ENCODE measurements at places on chromosomes 1 and 21.

DNA sequence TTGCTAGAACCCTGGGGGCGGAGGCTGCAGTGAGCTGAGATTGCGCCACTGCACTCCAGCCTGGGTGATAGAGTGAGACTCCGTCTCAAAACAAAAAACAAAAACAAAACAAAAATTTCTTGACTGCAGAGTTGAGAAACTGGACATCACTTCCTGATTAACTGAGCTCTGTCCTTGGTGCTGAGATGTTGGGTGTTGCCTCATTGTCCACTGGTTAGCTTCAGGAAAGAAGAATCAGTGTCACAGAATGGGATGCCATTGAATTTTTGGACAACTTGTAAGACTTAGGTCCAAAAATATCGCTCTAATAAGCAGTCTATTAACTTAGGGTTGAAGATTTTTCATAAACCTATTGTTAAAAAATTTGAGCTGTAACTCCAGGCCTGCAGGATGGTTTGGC is 23.8 kb upstream of the KCNA10 start:
- no peak for DNase-seq

DNA sequence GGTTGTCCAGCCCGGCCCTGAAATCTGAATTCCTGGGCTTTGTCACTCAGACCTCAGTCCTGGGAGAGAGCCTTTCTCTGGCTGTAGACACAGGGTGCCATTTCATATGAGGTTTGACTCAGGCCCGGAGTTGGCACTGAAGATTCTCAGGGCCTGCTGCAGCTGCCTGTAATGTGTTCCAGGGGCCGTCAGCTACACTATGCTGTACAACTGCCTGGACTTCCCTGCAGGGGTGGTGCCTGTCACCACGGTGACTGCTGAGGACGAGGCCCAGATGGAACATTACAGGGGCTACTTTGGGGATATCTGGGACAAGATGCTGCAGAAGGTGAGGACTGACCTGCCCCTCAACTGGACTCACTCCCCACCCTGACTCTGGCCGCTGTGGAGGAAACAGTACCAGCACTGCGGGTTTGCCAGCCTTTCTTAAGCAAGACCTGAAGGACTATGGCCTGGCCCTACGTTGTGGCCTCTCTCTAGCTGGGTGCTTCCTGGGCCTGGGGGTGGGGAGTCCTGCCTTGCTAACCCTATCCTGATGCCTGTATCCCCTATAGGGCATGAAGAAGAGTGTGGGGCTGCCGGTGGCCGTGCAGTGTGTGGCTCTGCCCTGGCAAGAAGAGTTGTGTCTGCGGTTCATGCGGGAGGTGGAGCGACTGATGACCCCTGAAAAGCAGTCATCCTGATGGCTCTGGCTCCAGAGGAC is 18.9 kb downstream of the FAAH start:
- DNase-seq = no peak

DNA sequence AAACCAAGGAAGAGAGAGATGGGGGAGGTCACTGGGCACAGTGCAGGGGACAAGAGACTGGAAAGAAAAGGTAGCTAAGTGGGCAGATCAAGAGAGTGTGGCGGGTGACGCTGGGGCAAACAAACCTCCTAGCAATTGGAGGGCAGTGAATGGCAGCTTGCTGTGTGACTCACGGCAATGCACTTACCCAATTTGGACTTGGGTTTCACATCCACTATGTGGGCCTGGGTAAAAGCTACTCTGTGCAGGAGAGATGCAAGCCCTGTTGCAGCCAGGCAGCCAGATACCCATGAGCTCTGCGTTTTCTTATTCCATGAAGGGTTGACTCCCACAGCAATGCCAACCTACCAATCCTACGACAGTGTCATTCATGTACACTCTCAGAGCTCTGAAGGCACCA is 9.5 kb downstream of the PLXNA2 start:
- no peak for DNase-seq

DNA sequence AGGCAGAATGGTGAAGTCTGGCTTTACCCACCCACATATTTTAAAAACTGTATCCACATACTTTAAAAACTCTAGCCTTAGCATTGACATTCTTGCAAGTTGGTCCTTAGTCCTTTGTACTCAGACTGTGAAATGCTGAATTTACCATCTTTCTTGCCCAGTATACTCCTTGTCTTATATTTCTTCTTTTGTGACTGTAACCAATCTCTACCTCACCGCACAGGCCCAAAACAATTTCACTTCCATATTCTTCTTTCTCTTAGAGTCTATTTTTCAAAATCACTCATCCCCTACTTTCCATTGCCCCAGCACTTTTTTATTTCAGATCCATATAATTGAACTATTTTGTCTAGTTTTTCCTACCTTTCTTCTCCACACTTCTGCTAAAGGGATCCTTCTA is 892.4 kb upstream of the B3GALT2 start:
- DNase-seq = no peak

DNA sequence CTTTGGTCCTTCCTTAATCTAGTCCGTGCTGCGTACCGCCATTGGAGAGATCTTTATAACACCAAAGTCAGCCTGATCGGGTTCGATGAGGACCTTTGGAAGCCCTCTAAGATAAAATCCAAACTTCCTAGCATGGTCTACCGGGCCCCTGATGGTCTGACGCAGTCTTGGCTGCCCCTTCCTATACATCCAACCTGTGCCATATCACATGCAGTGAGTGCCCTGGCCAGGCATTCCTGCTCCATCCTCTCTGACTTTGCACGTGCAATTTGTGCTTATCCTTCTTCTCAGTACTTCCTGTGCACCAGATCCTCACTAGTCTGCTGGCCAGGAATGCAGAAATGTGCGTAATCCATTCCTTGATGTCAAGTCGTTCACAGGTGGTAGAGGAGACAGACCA is 45.6 kb downstream of the CFAP57 start:
- no peak for DNase-seq

DNA sequence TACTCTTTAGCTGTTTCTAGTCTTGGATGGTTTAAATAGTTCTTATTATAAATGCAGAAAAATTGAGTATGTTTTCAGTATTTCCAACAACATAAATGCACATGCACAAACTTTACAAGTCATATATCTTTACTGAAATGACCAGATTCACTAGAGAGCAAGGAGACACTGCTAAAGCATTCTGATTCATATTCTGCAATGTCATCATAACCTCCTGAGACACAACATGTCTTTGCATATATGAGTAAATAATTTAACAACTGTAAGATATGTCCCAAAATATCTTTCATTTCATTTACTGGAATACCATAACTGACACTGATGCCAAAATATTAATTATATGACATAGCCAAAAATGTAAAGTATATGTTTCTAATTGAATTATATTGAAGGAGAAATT is 16.8 kb upstream of the SAMSN1 start:
- DNase-seq = no peak

DNA sequence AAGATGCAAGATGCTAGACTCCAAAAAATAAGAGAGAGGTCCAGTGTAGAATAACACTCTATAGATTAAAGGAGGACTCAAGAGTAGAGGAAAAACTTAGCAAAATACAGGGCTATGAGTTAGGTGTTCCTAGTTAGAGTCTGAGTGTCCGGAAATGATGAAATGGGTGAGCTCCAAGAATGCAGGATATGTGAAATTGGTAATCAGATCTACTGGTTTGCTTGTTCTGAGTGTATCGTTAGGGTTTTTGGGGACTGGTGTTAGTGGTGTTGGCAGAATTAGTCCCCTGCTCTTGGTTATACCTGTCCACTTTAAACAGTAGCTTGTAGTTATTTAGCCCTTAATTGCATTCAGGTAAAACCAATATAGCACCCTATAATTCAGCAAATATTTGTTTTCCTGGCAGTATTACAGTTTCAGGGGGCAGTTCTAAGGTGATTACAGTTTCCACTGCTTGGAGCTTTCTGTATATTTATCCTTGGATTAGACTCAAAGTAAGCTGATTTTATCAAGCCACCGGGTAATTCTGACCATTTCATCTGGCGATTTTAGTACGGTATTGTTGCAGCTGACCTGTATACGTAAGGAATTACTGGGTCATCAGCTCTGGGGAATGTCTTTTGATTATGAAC is 332.7 kb downstream of the CHRM3 start:
- DNase-seq = no peak

DNA sequence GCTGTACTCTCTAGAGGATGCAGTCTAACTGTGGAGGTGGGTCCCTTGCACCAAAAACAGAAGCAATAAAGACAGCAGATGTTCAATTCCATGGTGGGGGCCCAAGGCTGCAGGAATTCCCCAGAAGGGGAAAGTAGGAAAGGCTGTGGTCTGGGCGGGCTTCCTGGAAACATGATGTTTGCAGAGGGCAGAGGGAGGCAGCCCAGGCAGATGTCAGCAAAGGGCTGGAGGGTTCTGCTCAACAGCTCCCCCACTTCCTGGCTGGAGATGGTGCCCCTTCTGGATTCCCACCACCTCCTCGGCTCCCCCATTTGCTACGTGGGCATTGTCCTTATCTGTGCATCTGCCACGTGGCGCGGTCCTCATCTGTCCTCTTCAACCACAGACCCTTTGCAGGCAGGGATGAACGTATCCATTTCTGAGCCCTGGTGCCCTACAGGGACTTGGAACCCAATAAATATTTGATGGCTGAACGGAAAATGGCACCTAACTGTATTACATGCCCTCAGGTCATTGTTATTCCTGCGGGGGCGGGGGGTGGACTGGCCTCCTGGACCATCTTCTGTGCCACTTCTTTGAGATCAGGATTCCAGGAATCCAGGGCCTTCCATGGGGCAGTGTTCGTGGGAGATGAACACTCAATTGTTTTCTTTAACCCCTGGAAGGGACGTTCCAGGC is 8.4 kb upstream of the GUCA2B start:
- no peak for DNase-seq

GRCh38 chr1:244874974-244875579 is 10.7 kb upstream of the HNRNPU start:
- DNase-seq = no peak

DNA sequence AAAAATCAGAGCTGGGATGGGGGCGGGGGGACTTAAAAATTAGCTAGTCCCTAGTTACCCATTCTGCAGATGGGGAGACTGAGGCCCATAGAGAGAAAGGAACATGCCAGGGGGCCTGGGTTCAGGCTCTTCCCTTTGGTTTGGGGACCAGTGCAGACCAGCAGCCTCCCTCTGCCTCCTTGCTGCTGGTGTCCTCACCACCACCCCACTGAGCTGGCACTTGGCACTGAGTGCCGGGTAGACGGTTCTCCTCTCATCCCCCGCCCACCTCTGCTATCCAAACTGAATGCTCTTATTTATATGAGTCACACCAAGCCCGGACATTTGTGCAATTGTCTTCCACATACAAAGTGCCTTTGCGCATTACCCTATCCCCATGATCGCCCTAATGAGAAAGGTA is 39.2 kb downstream of the CAMK2N1 start:
- DNase-seq = no peak

- no peak for DNase-seq
Observed at GRCh38 chr1:10068605-10069294, 36.0 kb downstream of the UBE4B start.

- DNase-seq = no peak
Observed at GRCh38 chr1:232486454-232487207, 143.3 kb downstream of the SIPA1L2 start.

DNA sequence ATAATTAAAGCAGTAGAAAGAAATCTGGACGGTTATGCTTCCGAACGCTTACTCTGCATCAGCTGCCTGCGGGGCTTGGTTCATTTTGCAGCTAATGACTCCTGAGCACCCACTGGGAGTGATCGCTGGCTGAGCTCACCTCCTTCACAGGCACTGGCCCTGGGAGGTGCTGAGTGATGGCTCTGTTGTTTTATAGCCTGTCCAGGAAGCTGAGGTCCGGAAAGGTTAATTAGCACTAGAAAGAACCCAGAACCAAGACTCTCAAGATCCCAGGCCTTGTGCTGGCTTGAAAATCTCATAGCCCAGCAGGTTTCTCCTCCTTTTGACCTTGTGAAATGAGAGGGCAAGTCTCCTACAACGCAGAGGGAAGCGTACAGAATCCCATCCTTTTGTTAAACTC is 226.2 kb downstream of the AJAP1 start:
- DNase-seq = no peak

DNA sequence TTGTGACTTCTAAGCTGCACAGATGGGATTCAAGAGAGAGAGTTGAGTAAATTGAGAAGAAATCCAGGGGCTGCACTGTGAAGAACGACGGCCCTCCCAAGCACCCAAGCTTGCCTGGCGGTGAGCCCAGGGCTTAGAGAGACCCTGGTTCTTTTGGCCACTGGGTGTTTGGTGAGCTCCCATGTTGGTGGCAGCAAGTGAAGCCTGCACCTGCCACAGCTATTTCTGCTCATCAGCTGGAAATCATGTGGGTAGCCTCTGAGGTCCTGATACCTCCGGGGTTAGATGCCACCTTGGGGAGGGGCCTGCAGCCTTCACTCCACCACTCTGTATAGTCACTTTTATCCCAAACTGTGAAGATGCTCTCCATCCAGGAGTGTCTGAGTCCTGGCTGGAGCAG is 6.2 kb upstream of the BTG2 start:
- DNase-seq = no peak

DNA sequence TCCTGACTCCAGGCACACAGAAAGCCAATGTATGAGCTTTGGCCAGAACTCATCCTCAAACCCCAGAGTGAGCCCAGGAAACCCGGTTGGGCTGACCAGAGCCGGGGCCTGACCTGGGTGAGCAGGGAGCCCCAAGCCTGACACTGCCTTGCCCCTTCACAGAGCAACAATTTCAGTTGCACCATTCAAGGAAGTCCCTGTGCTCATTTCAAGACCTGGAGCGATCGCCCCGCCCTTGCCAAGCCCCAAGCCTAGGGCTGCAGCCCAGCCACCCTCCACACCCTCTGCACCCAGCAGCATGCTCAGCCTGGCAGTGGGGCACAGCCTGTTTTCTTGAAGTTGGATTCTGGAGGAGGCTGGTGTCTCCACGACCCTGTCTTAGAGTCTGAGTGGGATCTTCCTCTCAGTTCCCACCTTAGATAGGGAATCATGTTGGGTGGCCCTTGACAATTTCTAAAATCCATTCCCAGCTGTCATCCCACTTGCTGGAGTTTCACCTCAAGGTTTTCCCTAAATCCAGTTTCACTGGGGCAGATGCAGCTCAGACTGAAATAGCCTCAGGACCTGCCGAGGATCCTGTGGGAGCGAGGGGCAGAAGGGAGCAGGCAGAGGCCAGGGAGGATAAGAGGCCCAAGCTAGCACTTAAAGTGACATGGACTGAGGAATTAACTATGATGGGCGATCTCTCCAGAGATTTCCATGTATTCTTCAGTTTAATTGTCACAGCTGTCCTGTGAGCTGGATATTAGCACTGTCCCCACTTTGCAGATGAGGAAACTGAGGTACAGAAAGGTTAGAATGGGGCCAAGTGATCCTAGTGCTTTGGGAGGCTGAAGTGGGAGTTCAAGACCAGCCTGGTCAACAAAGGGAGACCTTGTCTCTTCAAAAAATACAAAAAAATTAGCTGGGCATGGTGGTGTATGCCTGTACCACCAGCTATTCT is 2.5 kb downstream of the NBL1 start:
- DNase-seq = no peak

GRCh38 chr1:82901118-82901517 is 1097.8 kb downstream of the TTLL7 start:
- DNase-seq = no peak

GRCh38 chr1:53362270-53362669 is 34.4 kb upstream of the LRP8 start:
- no peak for DNase-seq

- no peak for DNase-seq
Observed at GRCh38 chr1:228002792-228003191, 4.0 kb upstream of the WNT3A start.

GRCh38 chr1:6732942-6733341 is 31.3 kb upstream of the DNAJC11 start:
- no peak for DNase-seq

GRCh38 chr21:38597421-38597820 is 99.1 kb upstream of the ERG start:
- no peak for DNase-seq
